Mesothelial cell of epicardium (in vitro differentiated cells): ENCODE measurements at places on chromosomes 4 and X. TPM values are rescaled to one million over a fixed set of nuclear protein-coding genes. Genes with fewer than 3 reads are reported as not detected.

DNA sequence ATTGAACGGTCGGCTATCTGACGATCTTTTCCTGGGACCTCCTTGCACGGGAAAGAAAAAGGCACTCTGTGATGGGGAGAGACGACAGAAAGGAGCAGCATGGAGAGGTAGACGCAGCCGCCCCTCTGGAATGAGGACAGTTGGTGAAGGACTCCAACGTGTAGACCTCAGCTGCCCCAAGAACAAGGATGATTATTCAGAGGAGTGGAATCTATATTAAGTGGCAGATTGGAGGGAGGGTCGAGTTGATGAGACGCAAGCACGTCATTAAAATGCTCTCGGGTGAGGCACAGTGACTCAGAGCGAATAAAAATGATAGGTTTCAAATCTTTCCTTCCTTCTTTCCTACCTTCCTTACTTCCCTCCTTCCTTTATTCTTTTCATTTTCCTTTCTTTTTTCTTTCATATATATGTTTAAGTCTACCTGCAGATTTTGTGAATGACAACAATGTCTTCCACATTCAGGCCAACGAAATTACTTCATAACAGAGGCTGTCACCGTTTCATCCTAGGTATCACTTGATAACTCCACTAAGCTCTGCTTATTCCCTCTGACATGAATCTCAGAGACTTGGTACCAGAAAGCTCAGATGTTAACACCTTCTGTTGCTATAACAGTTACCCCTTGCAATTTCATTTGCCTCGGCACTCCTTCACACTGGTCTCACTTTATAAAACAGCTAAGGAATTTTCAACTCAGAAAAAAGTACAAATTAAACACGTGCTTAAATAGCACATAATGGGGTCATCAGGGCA lies 110.0 kb upstream of the PPARGC1A start:
- DNase-seq = no peak

GRCh38 chr4:178789279-178789678 lies 1347.0 kb upstream of the AGA start:
- no peak for DNase-seq

GRCh38 chrX:123504630-123505270 lies 228.1 kb downstream of the THOC2 start:
- no peak for DNase-seq

DNA sequence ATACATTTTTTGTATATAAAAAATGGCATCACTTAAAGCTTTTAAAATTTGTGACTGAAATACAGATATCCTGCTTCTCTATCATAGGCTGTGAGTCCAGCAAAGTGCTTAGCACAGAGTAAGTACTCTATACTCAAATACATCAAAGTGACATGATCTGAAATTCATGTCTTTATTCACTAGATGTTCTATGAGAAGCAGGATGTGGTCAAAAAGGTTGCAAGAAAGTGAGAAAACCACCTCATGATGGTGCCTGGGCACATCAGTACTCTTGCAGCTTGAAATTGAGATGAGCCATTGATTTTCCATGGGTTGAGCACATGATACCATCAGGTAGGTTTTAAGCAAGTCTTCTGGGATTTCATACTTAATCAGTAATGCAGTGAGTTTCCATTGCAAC lies 20.4 kb upstream of the SFRP2 start:
- DNase-seq = no peak

DNA sequence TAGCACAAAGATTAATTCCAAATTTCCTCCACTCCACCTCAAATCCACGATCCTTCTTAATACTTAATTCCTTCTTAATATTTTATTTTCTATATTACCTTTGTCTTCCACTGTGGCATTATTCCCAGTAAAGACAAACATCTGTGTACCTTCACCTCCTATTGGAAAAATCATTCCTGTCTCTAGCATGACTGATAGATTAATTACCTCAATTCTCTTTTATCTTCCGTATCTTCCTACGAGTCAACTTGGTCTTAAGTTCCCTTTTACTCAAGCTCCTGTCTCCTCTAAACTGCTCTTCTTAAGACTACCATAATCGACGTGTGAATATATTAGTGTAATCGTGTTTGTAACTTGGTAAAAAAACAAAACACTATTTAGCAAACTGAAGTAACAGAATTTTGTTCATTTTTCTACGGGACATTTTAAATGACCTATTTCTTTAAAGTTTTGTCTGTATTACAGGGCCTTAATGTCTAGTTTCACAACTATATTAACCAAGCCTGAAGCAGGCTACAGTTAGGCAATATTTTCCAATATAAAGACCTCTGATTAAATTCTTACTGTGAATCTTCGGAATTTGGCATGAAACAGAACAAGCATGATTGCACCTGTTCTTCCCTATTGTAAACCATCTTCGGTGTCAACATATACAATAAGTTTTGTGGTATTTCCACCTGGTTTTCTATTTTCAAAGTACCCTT lies 1.1 kb upstream of the USP38 start:
- DNase-seq = no peak

- no peak for DNase-seq
Observed at GRCh38 chr4:182809417-182810102, 107.6 kb downstream of the DCTD start.

DNA sequence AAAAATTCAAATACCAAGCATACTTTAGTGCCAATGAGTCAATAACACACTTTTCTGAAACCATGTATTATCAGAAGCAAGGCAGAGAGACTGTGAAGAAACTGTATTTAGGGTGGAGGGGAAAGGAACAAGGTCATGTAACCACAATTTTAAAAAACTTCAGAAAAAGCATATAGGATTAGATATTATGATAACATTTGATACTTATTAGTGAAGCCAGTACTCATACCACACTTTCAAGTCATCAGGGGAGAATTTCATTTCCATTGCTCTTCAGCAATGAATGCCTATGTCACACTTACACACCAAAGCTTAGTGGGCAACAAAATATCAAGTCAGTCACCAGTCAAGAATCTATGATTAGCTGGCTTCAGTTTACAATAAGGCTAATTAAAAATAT lies 602.2 kb downstream of the IL15 start:
- no peak for DNase-seq

GRCh38 chr4:88244816-88245579 lies 39.4 kb downstream of the PPM1K start:
- no peak for DNase-seq

GRCh38 chr4:55214172-55214571 lies 88.8 kb upstream of the KDR start:
- DNase-seq = no peak

DNA sequence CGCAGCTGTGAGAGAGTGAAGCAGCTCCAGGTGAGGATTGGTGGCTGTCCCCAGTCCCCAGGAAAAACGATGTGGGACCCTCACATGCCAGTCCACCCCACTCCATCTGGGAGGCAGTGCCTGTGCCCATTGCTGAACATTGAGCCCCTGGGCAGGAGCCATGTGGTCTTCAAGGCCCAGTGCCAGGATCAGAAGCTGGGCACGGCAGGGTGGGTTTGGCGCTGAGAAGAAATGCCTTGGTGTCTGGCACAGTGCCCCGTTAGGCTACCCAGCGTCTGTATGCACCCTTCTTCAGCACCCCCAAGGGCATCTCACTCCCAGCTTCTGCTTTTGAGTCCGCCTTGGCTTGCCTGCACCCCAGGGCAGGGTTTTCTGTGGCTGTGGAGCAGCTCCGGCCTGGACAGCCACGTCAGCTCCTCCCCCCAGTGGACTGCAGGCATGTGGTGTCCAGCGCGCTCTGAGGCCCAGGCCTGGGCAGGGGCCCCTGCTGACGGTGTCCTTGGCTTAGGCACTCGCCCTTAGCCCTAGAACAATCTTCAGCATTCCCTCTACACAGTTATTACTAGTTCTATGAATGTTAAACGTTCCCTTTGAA lies 28.6 kb downstream of the RGS12 start:
- DNase-seq = no peak

DNA sequence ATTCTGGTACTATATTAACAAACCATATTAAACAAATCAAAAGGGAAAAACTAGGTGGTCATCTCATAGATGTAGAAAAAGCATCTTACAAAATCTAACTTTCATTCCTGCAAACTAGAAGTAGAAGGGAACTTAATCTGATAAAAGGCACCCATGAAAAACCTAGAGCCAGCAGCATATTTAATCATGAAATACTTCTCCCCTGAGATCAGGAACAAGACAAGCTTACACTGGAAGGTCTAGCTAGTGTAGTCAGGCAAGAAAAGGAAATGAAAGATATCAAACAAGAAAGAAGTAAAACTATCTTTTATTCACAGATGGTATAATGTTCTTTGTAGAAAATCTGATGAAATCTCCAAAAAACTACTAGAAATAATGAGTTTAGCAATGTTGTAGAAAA lies 41.2 kb downstream of the ATP10D start:
- DNase-seq = no peak

- no peak for DNase-seq
Observed at GRCh38 chr4:185879666-185880312, 67.8 kb upstream of the SORBS2 start.

GRCh38 chrX:124401696-124402095 lies 55.3 kb downstream of the SH2D1A start:
- DNase-seq = no peak

GRCh38 chr4:126241634-126242033 lies 926.9 kb downstream of the FAT4 start:
- DNase-seq = no peak

- no peak for DNase-seq
Observed at GRCh38 chr4:81196126-81196650, 18.8 kb downstream of the PRKG2 start.

DNA sequence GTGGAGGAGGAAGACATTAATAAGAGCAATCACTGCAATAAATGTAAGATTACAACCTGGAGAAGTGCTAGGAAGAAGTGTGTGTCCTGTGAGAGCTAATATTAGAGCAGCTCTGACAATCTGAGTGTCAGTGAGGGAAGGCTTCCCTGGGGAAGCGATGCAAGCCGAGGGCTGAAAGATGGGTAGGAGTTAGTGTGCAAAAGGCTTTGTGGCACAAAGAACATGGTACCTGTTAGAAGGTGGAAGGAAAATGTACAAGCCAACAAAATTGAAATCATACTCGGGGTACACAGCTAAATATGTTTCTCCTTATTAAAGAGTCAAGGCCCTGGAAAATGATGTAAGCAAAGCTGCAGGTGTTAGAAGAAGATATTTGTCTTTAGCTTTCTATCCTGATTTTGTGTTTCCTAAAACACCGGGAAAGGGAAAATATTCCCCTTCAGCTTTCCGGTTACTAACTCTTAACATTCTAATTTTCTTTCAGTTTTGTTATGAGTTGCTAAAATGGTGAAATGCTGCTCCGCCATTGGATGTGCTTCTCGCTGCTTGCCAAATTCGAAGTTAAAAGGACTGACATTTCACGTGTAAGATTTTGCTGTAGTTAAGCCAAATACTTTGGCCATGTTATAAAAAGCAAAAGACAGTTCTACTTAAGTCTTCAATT lies 808 bp downstream of the THAP6 start:
- DNase-seq = no peak

- no peak for DNase-seq
Observed at GRCh38 chrX:131264665-131265064, 24.4 kb downstream of the IGSF1 start.

DNA sequence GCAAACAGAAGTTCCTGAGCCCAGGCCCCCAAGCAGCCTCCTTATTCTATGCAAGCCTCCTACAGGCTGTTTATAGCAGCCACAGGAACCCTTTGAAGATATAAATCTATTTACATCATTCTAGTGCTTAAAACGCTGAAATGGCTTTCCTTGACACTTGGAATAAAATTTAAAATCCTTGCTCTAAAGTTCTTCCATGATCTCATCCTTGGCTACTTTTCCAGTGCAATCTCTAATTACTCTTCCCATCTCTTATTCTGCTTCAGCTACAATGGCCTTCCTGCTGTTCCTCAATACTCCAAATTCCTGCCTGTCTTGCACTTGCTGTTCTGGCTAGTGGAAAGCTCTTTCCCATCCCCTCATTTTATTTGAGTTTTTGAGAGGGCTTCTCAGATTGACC lies 634.2 kb upstream of the NR3C2 start:
- no peak for DNase-seq

DNA sequence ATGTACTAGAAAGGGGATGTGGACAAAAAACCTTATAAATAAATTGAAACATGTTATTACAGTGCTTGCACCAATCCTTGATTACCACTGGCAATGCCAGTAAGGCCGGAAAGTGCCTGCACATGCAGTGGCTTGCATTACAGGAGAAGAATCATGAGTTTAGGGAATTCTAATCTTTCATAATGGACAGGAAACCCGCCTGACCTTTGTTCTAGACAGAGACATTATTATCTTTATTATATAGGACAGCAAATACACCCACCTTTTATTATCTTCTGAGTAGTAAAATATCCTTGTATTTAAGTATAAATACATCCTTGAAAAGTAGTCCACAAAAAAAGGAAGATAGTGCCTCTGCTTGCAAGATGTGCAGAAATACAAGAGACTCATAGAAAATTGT lies 379.9 kb upstream of the LCORL start:
- no peak for DNase-seq

Gene CTAG1B
- not detected in 3 replicates for total RNA-seq

Gene CT45A5
- not detected in 3 replicates for total RNA-seq

Gene GAGE13
- total RNA-seq = not detected in 3 replicates

Gene DGAT2L6
- not detected in 3 replicates for total RNA-seq

Gene EPHA5
- 0.75 to 1.0 TPM (median 0.94 TPM) in 3 replicates for total RNA-seq

Gene DNAAF6
- not detected in 3 replicates for total RNA-seq

Gene PCDH18
- 112 to 127 TPM (median 121 TPM) in 3 replicates for total RNA-seq

Gene ANK2
- 9.2 to 11.8 TPM (median 10.4 TPM) in 3 replicates for total RNA-seq

Gene GASK1B
- 28.3 to 29.1 TPM (median 29.0 TPM) in 3 replicates for total RNA-seq

Gene L1CAM
- total RNA-seq = 1.4 to 2.1 TPM (median 2.1 TPM) in 3 replicates

Gene EREG
- 0.04 to 0.22 TPM in 2 of 3 replicates, not detected in the other for total RNA-seq

Gene DGKK
- total RNA-seq = 0.04 to 0.07 TPM (median 0.05 TPM) in 3 replicates

Gene RHOXF1
- 0.47 to 0.89 TPM (median 0.52 TPM) in 3 replicates for total RNA-seq
